Bladder microvascular endothelial cell (primary cell): ENCODE measurements at places on chromosomes 1 and 21. TPM values are rescaled to one million over a fixed set of nuclear protein-coding genes. Genes with fewer than 3 reads are reported as not detected.

The LRRC53 gene
- total RNA-seq: not detected in 2 replicates

The TMPRSS3 gene
- total RNA-seq: not detected in 2 replicates

The CYP4A22 gene
- total RNA-seq: not detected in 2 replicates

The NUAK2 gene
- 2.9 and 16.2 TPM in 2 replicates for total RNA-seq

The TRIM17 gene
- not detected in 2 replicates for total RNA-seq

The OR2L5 gene
- not detected in 2 replicates for total RNA-seq

The CA14 gene
- total RNA-seq: not detected in 2 replicates

The CDCP2 gene
- not detected in 2 replicates for total RNA-seq

The PLA2G2D gene
- not detected in 2 replicates for total RNA-seq

The CADM3 gene
- total RNA-seq: under 0.01 and 0.06 TPM in 2 replicates
